Naive thymus-derived CD4-positive, alpha-beta T cell (primary cell): ENCODE measurements at places on chromosomes 1 and 21. TPM values are rescaled to one million over a fixed set of nuclear protein-coding genes. Genes with fewer than 3 reads are reported as not detected.
A peak's percentile ranks its signal among the peaks of the same experiment; 100 is the strongest.

DNA sequence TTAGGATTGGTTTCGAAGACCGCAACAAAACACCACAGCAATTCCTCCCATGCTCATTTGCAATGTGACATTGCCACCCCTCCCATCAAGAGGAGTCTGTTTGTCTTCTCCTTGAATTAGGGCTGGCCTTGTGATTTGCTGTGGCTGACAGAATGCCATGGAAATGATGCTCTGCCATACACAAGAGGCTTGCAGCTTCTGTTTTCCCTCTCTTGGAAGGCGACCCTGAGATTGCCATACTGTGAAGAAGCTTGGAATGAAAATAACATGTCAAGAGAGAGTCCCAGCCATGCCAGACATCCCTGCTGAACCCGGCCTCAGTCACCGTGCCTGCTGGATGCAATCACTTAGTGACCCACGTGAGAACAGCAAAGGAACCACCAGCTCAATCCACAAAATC, 212.4 kb downstream of the CRB1 start:
- peaks cover 11% of the 10 kb centered on the region for H3K4me1 ChIP-seq
- H3K27ac ChIP-seq = no peak overlapping the region
- no peak for DNase-seq
- no peak overlapping the region for H3K4me3 ChIP-seq

- no peak overlapping the region for H3K4me3 ChIP-seq
- no peaks in the 10 kb centered on the region for H3K36me3 ChIP-seq
- H3K27me3 ChIP-seq = no peaks in the 10 kb centered on the region
- H3K27ac ChIP-seq = no peak overlapping the region
- no peak for DNase-seq
Measured at GRCh38 chr1:162230517-162230916, 146.1 kb downstream of the SPATA46 start.

GRCh38 chr1:155009221-155009711, 6.7 kb downstream of the ZBTB7B start:
- H3K4me1 ChIP-seq = peaks cover 71% of the 10 kb centered on the region
- DNase-seq = no peak
- H3K36me3 ChIP-seq = no peaks in the 10 kb centered on the region

GRCh38 chr1:114104949-114105348, 48.7 kb downstream of the SYT6 start:
- no peaks in the 10 kb centered on the region for H3K36me3 ChIP-seq
- H3K4me1 ChIP-seq = no peaks in the 10 kb centered on the region
- no peak for DNase-seq
- no peak overlapping the region for H3K4me3 ChIP-seq

- DNase-seq = no peak
- H3K4me3 ChIP-seq = no peak overlapping the region
- H3K36me3 ChIP-seq = no peaks in the 10 kb centered on the region
- peaks cover 4% of the 10 kb centered on the region for H3K4me1 ChIP-seq
- H3K27ac ChIP-seq = no peak overlapping the region
- H3K27me3 ChIP-seq = no peaks in the 10 kb centered on the region
Measured at GRCh38 chr1:194296201-194296600, 1109.8 kb upstream of the B3GALT2 start.

UBE2U gene
- total RNA-seq = not detected

DNA sequence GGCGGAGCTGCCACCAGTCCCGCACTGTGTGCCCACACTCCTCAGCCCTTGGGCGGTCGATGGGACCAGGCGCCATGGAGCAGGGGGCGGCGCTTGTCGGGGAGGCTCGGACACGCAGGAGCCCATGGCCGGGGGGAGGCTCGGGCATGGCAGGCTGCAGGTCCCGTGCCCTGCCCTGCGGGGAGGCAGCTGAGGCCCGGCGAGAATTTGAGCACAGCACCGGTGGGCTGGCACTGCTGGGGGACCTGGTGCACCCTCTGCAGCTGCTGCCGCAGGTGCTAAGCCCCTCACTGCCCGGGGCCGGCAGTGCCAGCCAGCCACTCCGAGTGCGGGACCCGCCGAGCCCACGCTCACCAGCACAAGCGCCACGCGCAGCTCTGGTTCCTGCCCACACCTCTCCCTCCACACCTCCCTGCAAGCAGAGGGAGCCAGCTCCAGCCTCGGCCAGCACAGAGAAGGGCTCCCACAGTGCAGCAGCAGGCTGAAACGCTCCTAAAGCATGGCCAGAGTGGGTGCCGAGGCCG, 267.7 kb downstream of the RYR2 start:
- no peak overlapping the region for H3K27ac ChIP-seq
- no peaks in the 10 kb centered on the region for H3K4me1 ChIP-seq
- no peak for DNase-seq
- H3K4me3 ChIP-seq = no peak overlapping the region

GRCh38 chr1:116966791-116967190, 34.8 kb upstream of the CD101 start:
- H3K36me3 ChIP-seq = no peaks in the 10 kb centered on the region
- no peak overlapping the region for H3K4me3 ChIP-seq
- H3K4me1 ChIP-seq = peaks cover 13% of the 10 kb centered on the region
- DNase-seq = no peak

CD5L gene
- total RNA-seq = not detected in 2 replicates

GRCh38 chr1:26857473-26858060, 5.4 kb upstream of the SFN start:
- H3K4me3 ChIP-seq = no peak overlapping the region
- H3K27me3 ChIP-seq = no peaks in the 10 kb centered on the region
- no peaks in the 10 kb centered on the region for H3K4me1 ChIP-seq

DNA sequence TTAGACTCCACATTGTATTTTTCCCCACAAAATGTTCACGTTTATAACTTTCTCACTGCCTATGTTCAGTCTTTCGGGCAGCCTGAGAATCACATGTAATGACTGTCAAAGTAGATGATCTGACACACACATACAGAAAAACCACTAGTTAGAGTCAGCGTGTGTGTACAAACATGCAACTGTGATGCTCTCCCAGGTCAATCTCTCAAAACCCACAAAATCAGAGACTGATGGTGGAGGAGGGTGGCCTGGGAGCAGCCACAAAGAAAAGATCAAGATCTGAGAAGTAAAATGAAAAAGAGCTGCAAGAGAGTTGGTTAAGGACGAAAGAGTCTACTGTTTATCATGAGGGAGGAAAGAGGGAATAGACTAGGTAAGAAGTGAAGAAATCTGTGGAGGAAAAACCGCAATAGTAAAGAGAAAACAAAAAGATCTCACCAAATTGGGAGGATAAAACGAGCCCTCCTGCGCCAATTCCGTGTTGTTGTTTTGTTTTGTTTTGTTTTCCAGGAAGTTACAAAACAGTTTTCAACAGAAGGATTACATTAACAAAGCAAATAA, 2.3 kb downstream of the EGLN1 start:
- no peaks in the 10 kb centered on the region for H3K27me3 ChIP-seq
- peak overlapping the region; percentile 86 for H3K4me3 ChIP-seq
- H3K4me1 ChIP-seq = peaks cover 50% of the 10 kb centered on the region
- H3K36me3 ChIP-seq = no peaks in the 10 kb centered on the region
- DNase-seq = no peak

DNA sequence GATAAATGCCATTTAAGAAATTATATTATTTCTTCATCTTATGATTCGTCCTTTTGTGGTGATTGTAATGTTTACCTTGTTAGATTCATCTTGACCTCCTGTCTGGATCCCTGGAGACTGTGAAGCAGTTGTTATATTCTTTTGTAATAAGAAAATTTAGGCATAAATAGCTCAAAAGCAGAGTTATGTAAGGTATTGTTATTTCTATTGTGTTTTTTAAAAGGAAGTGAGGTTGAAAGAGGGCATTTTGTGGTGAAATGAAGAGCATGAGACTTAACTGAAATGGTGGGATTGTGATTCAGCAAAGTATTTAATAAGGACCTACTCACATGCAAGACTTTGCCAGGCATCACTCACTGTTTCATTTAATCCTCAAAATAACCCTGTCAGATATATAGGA, 104.0 kb downstream of the PDE4B start:
- H3K36me3 ChIP-seq = no peaks in the 10 kb centered on the region
- no peak overlapping the region for H3K4me3 ChIP-seq
- H3K27ac ChIP-seq = no peak overlapping the region
- H3K4me1 ChIP-seq = no peaks in the 10 kb centered on the region

DNA sequence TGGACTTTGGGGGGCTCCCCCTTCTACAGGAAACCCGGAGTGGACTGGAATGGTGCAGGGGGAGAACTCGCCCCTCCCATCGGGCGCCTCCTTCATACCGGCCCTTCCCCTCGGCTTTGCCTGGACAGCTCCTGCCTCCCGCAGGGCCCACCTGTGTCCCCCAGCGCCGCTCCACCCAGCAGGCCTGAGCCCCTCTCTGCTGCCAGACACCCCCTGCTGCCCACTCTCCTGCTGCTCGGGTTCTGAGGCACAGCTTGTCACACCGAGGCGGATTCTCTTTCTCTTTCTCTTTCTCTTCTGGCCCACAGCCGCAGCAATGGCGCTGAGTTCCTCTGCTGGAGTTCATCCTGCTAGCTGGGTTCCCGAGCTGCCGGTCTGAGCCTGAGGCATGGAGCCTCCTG, at the start of gene TNFRSF14:
TSS of gene TNFRSF14 (plus strand) at position 95 of the 401 bp plus-strand sequence. CDS start at position 389, 294 bp downstream.
- H3K27me3 ChIP-seq = no peaks in the 10 kb centered on the region
- peaks cover 28% of the 10 kb centered on the region for H3K4me1 ChIP-seq
- H3K4me3 ChIP-seq = peak within 1 kb of the TSS; percentile 83

GRCh38 chr1:194333240-194333639, 1146.8 kb upstream of the B3GALT2 start:
- H3K27ac ChIP-seq = no peak overlapping the region
- H3K36me3 ChIP-seq = no peaks in the 10 kb centered on the region
- H3K4me1 ChIP-seq = no peaks in the 10 kb centered on the region
- no peak for DNase-seq
- no peak overlapping the region for H3K4me3 ChIP-seq
- no peaks in the 10 kb centered on the region for H3K27me3 ChIP-seq

GPR25 gene
- total RNA-seq = 1.3 TPM

DNA sequence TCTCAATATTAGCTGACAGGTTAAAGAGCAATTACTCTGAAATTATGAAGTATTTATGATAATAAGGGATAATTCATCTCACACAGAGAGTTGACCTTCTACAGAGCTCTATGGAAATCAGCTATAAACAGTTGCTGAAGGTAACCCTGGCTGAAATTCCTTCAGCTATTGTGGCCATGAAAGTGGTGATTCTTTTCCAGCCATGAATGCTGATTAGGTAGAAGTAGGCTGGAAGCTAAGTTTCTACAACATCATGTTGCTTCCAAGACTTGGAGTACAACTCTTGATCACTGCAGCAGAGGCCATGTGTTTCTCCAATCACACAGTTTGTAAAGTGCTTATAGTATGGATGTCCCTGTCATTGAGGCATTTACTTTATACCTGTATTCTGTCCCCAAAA, 2128.9 kb downstream of the MRPL39 start:
- no peak for DNase-seq
- H3K4me3 ChIP-seq = no peak overlapping the region
- H3K27ac ChIP-seq = no peak overlapping the region
- H3K4me1 ChIP-seq = no peaks in the 10 kb centered on the region

DUSP10 gene
- total RNA-seq = 19.0 and 20.1 TPM in 2 replicates

GRCh38 chr1:211610779-211611556, 32.0 kb upstream of the SLC30A1 start:
- H3K27ac ChIP-seq = no peak overlapping the region
- H3K27me3 ChIP-seq = no peaks in the 10 kb centered on the region
- peaks cover 5% of the 10 kb centered on the region for H3K4me1 ChIP-seq
- no peak overlapping the region for H3K4me3 ChIP-seq
- no peak for DNase-seq
- no peaks in the 10 kb centered on the region for H3K36me3 ChIP-seq

DNA sequence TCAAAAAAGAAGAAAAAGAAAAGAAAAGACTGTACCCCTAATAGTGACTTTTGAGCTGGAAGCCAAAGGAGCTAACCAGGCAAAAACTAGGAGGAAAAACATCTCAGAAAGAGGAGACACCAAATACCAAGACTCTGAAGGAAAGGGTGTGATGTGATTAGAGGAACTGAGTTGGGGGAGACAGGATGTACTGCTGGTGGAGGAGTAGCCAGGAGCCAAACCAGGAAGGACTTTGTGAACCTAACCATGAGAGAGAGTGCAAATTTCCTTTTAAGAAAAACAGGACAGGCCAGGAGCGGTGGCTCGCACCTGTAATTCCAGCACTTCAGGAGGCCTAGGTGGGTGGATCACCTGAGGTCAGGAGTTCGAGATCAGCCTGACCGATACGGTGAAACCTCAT, 4.1 kb upstream of the RBP7 start:
- DNase-seq = no peak
- no peak overlapping the region for H3K27ac ChIP-seq
- H3K4me3 ChIP-seq = no peak overlapping the region
- no peaks in the 10 kb centered on the region for H3K36me3 ChIP-seq

TMEM61 gene
- total RNA-seq = not detected

FGR gene
- total RNA-seq = 0.15 and 0.74 TPM in 2 replicates

DNA sequence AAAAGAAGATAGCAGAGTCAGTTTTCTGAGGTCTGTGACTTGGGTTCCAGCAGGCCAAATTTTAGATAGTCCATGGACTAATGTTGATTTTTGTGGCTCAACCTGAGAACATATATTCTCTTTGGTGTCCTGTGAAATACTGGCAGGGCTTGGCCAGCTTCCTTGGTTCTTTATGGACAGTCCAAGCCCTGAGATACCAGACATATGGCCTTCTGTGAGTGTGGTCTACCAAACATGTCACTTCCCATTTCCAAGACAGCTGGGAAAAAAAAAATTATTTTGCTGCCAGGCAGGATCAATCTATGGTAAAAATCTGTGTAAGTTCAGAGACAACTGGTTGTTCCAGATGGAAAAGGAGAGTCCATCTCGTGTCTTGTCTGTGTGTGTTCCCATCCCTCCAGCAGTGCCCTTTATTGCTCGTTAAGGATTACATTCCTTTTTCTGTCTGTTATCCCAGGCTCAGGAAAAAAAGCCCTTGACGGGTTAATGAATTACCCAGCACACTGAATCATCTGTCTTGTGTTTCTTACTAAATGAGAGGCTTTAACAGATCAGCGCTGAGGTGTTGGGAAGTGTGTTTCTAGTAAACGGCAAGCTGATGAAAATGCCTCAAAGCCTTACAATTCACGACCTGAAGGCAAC, 33.4 kb upstream of the XPR1 start:
- DNase-seq = no peak
- no peaks in the 10 kb centered on the region for H3K4me1 ChIP-seq
- H3K36me3 ChIP-seq = no peaks in the 10 kb centered on the region
- H3K4me3 ChIP-seq = no peak overlapping the region
- no peaks in the 10 kb centered on the region for H3K27me3 ChIP-seq

GRCh38 chr1:2555634-2556276, 416 bp upstream of the TNFRSF14 start:
- peak overlapping the region; percentile 93 for H3K27ac ChIP-seq
- DNase-seq = peak; percentile 49
- H3K4me3 ChIP-seq = peak overlapping the region; percentile 83

- no peak overlapping the region for H3K4me3 ChIP-seq
- no peaks in the 10 kb centered on the region for H3K4me1 ChIP-seq
- no peaks in the 10 kb centered on the region for H3K27me3 ChIP-seq
- no peak for DNase-seq
- H3K36me3 ChIP-seq = no peaks in the 10 kb centered on the region
- no peak overlapping the region for H3K27ac ChIP-seq
Measured at GRCh38 chr1:3018576-3018975, 2.7 kb upstream of the ACTRT2 start.

DNA sequence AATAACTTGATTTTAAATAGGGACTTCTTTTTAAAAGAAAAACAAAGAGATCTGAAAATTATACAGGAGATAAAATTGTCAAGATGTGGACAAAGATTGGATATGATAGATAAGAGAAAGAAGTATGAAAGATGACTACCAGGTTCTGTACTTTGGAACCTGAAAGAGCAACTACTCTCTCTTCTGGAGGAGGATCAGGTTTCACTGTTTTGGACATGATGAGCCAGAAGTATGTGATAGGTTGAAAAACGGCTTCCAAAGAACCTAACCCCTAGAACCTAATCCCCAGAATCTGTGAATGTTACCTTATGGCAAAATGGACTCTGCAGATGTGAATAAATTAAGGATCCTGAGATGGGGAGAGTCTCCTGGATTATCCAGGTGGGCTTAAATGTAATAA, 26.2 kb downstream of the RSBN1 start:
- H3K27me3 ChIP-seq = no peaks in the 10 kb centered on the region
